WTC11 (cell line): ENCODE measurements at places on chromosomes 1 and 21. TPM values are rescaled to one million over a fixed set of nuclear protein-coding genes. Genes with fewer than 3 reads are reported as not detected.

DNA sequence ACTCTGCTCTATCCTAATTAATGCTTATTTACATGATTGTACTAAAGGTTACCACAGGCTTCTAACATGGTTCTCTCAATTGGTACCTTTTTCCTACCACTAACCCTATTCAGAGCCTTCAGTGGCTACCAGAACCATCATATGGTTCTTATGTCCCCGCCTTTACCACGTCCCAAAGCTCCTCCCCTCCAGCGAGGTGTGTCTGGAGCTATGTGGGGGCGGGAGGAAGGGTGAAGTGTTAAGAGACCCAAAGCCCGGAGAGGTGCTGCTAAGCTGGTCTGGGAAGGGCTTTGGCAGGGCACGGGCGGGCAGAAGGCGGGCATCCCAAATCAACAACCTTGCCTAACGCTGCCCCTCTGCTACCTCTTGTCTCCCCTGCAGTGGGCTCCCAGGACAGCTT is 10.0 kb downstream of the SPATA46 start:
- peaks cover 2% of the 10 kb centered on the region; the same call in 1 of the 2 replicates for H3K36me3 ChIP-seq
- H3K4me3 ChIP-seq = no peak overlapping the region
- no peaks in the 10 kb centered on the region for H3K27me3 ChIP-seq
- no peak overlapping the region for H3K27ac ChIP-seq
- no peak for DNase-seq

DNA sequence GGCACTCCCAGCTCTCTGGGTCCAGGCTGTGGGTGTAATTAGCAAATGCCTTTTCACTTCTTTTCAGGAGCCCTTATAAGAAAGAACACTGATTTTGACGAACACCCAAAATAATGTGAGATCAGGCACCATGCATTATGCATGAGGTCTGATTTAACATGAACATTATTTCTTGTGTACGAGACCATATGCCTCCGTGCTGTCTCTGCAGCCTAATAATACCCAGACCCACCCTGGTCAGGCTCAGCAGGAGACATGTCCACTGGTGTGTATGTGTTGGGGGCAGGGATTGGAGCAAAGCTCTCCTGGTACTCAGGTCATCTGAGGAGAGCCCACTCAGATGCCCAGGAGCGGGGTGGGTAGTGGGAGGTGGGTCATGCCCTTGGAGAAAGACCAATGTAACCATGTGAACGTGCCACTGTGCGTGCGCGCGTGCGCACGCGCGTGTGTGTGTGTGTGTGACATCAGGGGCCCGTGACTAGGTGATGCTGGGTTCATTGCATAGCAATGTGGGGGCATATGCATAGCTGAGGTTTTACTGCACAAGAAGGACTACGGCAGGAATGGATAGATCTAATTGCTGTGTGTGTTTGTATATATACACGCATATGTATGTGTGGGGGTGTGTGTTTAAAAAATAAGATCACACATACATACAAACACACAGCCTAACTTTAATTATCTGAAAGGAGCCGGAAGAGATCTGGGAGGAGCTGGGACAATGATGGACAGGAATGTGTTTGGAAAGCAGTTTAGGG is 7.1 kb downstream of the POU3F1 start:
- H3K4me3 ChIP-seq = no peak overlapping the region
- no peak for DNase-seq
- peaks cover 30% of the 10 kb centered on the region for H3K4me1 ChIP-seq
- H3K27me3 ChIP-seq = peaks cover 26% of the 10 kb centered on the region

GRCh38 chr21:14957836-14958235 is 107.0 kb downstream of the NRIP1 start:
- no peak overlapping the region for H3K27ac ChIP-seq
- no peaks in the 10 kb centered on the region for H3K36me3 ChIP-seq
- H3K4me1 ChIP-seq = no peaks in the 10 kb centered on the region
- no peak for DNase-seq

Gene CELF3
- 0.34 to 0.64 TPM (median 0.42 TPM) in 3 replicates for total RNA-seq

Gene NLRP3
- total RNA-seq = 0.11 to 0.25 TPM (median 0.11 TPM) in 3 replicates

Gene RGSL1
- total RNA-seq = not detected in 3 replicates
